ENCODE measurements at places on chromosomes 16 and 17.

DNA sequence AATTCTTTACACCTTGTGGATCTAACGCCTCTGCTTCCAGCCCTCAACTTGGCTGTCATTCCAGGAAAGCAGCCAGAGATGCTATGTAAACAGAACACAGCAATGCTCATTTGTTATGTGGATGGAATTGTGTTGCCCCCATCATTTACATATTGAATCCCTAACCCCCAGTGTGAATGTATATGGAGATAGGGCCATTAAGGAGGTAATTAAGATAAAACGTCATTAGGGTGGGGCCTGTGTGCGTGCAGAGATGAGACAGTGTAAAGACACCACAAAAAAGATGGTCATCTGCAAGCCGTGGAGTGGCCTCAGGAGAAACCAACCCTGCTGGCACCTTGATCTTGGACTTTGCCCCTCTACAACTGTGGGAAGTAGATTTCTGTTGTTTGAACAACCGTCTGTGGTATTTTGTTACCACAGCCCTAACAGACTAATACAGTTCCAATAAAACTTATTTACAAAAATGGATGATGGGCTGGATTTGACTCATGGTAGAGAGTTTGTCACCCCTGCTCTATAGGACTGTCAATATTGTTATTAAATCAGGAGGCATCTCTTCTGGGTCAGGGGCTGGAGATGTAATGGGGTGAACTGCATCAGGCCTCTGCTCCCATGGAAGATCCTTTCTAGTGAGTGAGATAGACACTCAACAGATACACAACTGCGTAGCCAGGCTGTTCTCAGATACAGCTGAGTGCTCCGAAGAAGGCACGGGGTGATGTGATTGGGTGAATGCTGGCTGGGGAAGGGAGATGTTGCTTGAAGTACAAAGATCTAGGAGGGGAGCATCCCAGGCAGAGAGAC, 339.0 kb downstream of the SNX29 start:
- no peak for DNase-seq

- no peak for DNase-seq
Measured at GRCh38 chr16:64132759-64133361, 989.0 kb downstream of the CDH11 start.

DNA sequence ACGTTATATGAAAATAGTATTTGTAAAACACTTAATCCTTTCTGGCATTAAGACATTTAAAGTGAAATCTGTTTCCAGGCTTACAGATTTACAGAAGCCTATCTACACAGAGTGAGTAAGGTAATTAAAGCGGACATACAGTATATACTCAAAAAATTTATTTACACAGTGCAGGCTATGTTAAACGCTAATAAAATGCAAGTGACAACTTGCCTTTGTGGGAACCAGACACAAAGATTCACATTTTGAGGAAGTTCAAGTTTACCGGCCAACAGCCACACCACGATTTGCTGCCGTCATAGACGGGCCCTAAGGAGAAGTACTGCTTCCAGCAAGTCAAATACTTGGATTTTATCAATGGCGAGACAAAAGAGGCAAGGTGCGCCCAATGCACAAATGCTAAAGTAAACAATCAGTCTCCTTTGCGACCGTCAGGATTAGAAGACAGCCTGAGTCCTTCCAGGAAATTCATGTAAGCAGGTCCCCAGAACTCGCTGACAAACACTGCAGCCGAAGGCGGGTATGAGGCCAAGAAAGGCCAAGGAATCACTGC, 801 bp downstream of the VPS35 start:
- DNase-seq: no peak

- no peak for DNase-seq
Measured at GRCh38 chr17:78394209-78394608, 15.8 kb downstream of the PGS1 start.

DNA sequence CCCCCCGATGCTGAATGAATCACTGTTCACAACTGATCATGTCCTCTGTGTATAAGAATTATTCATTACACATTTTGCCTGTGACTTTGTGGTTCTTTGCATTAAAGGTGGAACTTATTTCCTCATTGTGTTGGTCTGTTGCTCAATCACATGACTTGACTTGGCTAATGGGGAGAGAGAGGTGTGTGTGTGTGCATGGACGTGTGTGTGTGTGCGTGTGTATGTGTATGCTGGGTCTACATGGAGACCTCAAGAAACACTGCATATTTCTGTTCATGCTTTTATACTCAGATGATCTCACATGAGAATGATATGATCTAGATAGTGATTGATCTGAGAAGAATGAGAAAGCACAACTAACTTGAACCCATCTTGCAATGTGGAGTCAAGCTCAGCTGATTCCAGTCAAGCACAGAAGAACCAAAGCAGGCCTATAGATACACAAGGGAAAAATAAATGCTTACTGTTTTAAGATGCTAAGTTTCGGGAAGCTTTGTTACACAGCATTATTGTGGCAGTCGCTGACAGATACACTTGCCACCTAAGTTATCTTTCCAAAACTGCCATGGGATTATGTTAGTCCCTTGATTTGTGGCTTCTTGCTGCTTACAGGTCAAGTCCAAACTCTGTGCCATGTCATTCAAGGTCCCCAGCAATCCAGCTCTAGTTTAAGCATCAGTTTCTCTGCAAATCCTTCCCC, 167.9 kb upstream of the ZFHX3 start:
- no peak for DNase-seq

- DNase-seq: no peak
Measured at GRCh38 chr17:73693071-73693470, 48.8 kb upstream of the SDK2 start.

DNA sequence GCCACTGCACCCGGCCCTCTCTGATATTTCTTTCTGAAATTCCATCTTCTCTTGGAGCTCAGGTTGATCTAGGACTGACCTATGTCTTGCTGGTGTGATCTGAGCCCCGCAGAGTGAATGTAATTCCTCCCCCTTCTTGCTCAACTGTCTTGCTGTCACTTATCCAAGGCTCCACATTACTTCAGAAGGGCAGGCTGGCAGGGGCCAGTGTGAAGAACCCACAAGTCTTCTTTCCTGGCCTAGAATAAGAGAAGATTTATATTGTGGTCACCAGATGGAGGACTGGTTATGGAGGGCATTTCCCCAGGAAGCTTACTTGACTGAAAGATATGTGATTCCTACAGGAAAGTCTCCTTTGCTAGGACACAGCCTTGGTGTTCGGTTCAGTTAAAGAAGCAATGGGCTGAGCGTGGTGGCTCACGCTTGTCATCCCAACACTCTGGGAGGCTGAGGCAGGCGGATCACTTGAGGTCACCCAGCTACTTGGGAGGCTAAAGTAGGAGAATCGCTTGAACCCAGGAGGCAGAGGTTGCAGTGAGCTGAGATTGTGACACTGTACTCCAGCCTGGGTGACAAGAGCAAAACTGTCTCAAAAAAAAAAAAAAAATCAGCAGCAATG, 13.4 kb downstream of the ITGAL start:
- peak; percentile 45 for DNase-seq

- no peak for DNase-seq
Measured at GRCh38 chr16:819336-820043, 19.0 kb upstream of the GNG13 start.

DNA sequence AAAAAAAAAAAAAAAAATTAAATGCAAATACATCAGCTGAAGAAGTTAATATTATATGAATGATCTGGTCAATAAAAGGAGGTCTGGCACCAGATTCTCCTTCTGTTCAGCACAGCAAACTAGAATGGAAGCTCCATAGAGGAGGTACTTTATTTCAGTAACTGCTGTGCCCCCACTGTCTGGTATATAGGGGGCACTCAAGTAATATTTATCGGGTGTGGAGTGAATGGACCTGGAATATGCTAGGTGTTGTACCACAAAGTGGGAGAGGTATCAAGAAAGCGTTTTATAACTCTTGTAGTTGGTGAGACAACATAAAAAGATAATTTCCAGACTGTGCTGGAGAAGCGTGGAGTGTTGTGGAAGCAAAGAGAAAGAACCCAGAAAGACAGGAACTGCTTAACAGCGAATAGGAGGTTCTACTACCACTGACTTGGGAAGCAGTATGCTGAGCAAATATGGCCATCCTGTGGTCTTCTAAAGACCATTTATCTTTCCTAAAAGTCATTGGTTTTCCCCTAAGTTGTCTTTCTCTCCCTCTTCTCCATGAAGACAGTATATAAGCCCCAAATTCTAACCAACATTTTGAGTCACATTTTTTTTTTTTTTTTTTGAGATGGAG, 12.2 kb upstream of the PRKCA start:
- no peak for DNase-seq
